ENCODE measurements at places on chromosomes 3 and 15. TPM values are rescaled to one million over a fixed set of nuclear protein-coding genes. Genes with fewer than 3 reads are reported as not detected.

NSUN3 gene
- 15.7 TPM for total RNA-seq

EFCC1 gene
- total RNA-seq = 0.13 TPM

KBTBD13 gene
- total RNA-seq = not detected

C3orf20 gene
- total RNA-seq = 0.07 TPM

AP3B2 gene
- total RNA-seq = not detected

EIF1B gene
- 26.1 TPM for total RNA-seq

PSTPIP1 gene
- total RNA-seq = 1.9 TPM

All from thoracic aorta endothelial cell (primary cell).